ENCODE measurements at places on chromosomes 11 and 22.

DNA sequence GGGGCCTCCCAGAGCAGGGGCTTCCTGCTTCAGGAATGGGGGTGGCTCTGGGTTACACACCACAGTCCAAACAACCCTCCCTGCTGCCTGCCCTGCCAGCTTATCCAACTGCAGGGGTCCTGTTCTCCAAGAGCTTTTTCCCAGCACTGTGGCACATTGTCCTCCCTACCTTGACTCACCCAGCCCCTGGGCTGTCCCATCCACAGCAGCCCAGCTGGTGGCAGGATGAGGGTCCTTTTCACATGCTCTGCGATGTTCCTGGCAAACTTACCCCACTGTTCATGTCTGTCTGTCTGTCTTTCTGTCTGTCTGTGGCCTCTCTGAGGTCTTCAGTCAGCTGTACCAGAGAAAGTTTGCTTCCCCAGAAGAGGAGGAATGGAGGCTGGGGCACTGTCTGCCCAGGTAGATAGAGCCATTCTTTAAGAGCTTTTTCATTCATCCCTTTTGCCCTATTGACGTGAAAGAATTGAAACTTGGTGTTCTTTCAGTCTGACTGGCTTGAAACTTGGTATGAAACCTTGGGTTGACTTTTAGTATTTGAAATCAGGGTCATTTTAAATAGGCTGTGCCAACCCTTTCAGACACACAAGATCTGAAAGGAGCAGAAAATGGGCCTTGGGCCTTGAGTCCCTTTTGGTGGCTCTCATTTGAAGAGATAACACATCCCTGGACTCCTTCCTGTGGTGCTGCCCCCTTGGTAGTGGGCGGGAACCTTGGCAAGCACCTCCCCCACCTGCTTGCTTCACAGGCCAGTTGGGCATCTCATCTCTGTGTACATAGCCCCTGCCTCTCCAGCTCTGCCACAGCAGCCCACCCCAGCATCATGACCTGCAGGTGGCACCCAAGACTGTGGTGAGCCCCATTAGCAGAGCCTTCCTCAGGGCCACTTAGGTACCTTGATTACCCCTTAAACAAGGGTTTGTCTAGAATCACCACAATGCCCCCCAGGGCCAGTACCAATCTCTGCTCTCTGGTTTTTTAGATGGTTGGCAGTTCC is 74.6 kb upstream of the SUSD2 start:
- no peak for DNase-seq

- no peak for DNase-seq
Measured at GRCh38 chr22:47626428-47627390, 864.3 kb downstream of the TBC1D22A start.

DNA sequence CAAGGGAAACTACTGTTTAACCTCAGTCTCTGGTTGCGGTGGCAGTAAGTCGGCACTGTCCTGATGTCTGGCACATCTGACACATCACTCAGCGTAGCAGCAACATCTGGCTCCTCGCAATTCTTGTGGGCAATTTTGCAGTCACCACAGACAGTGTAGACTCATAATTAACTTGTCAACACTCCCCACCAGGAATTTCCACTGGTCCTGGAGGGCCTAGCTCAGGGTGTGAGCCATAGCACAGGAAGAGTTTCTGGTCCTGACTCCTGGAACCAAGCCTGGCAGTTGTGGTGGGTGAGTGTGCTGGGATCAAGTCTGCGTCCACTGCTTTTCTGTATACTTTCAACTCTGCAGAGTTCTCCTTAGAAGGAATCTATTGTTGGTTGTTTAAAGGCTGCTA is 209.7 kb downstream of the SNX19 start:
- no peak for DNase-seq

DNA sequence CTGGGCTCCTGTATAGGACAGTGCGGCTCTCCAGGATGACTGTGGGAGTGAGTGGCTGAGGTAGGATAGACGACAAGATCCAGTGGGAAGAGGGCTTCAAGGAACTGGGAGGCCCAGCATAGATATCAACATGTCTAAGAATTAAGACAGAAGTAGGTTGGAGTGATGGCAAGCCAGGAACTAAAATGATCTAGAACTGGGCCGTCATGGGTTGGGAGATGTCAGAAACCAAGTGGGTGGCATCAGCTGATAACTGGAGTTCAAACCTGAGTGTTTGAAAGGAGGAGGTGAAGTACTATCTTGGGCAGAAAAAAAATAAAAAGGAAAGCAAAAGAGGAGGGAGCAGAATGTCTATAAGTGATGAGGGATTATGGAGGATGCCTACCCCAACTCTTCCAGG is 7.1 kb upstream of the MEN1 start:
- DNase-seq: peak; percentile 69

GRCh38 chr11:130070846-130071200 is 1.1 kb downstream of the APLP2 start:
- no peak for DNase-seq

DNA sequence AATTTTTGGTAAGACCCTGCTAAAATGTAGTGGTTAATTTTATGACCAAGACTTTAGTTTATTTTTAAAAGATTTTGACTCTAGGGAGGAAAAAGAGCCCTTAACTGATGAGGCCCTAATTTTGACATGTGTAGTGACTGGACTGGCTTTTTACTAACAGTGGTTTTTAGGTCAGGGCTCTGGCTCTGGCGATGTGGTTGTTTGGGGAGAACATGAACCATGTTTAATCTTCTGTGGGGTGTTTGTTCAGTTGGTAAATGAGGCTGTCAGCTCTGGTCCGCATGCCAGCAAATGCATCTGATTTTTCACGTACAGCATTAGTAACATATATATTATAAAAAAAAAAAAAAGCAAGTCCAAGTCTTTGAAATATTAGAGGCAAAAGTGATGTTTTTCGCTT is 104.3 kb downstream of the EXT2 start:
- no peak for DNase-seq

GRCh38 chr11:19345519-19345847 is 104.7 kb upstream of the E2F8 start:
- DNase-seq: no peak

Data from putamen (tissue), 1 donor.